ENCODE measurements at places on chromosomes 4 and X.

DNA sequence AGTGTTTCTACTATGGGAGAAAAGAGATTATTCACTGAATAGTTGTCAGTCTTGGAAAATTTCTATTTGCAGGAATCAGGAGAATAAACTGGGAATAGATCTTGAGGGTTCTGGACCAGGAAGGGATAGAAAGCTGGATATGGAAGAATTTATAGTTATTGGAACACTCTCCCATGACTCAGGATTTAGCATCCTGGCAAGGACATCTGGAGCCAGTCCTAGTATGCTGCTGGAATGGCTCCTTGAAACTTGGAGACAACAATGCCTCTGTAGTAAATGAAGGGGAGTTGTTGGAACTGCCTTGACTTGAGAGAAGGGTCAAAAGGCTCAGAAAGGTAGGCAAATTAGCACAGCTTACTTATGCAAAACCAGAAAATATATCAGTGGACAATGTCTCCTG is 23.5 kb upstream of the THOC2 start:
- no peak for DNase-seq

GRCh38 chrX:11792461-11793421 is 34.7 kb downstream of the MSL3 start:
- DNase-seq, result no peak

DNA sequence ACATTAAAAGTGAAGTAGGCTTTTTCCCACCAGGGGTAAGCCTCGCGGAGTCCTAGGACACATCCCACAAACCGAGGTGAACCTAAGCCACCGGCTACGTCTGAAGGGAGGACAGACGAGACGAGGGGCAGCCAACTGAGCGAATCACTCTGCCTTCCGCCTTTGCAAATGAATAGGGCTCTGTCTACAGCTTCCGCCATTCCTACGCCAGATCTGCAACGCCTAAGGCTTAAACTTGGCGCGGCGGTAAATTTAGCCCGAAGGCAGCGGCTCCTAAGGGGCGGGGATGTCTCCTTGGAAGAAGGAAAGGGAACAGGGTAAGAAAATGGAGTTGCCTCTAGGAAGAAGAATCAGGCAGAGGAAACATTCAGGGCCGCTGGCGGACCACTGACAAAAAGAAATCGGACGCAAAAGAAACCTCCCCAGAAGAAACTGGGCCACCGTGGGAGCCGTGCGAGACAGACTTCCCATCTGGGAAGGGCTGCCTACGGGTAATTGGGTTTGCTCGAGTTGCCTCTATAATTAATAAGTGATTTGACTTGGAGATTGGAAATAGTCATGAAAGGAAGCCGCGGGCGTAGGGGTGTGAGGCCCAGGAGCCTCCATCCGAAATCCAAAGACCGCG is 90.5 kb downstream of the BCOR start:
- no peak for DNase-seq

GRCh38 chr4:3747581-3747904 is 18.6 kb upstream of the ADRA2C start:
- DNase-seq, result no peak

DNA sequence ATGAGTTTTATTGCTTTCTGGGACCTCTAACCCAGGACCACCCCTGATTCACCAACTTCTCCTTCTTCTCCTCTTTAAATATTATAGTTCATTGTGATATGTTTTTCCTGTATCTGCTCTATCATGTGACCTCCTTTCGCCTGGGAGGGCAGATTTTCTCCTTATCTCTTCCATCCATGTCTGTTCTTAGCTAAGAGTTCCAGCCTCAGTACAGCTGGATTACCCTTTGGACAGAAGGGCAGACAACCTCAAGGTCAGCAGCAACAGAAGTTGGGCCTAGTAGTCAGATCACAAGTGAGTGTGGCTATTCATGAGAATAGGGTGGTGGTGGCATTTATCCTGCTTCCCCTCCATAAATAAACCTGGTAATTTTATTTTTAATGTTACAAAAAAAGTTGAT is 5.7 kb upstream of the XK start:
- DNase-seq, result no peak

DNA sequence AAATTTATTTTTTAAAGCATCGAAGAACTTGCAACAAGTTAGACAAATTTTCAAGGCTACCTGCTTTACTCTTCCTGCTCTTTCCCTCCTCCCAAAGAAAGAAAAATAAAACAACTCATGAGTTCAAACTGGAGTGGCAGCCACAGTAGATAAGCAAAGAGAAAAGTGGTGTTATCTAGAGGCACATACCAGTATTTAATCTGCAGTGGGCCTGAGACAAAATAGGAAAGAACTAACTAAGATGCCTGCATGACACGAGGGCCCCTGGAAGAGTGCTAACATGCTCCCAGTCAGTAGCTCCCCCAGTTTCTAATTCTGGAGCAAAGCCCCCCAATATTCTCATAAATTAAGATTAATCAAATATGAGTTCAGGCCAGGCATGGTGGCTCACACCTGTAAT is 7.9 kb downstream of the ARL9 start:
- DNase-seq, result no peak

DNA sequence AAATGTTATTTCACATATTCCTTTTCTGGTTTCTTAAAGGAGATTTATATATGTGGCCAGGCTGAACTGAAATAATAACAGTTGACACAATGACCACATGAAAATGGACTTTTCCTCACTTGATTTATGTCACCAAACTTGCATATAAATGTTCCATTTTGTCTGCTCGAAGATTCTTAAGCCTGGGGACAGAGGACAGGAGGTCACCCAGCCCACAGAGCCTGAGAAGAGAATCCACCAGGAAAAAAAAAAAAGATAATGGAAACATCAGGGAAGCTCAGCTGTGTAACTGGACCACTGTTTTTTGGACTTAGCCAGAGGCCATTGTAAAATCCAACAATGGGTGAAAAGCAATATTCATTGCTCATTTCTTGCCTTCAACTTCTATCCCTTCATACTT is 359.0 kb upstream of the FGF16 start:
- no peak for DNase-seq

DNA sequence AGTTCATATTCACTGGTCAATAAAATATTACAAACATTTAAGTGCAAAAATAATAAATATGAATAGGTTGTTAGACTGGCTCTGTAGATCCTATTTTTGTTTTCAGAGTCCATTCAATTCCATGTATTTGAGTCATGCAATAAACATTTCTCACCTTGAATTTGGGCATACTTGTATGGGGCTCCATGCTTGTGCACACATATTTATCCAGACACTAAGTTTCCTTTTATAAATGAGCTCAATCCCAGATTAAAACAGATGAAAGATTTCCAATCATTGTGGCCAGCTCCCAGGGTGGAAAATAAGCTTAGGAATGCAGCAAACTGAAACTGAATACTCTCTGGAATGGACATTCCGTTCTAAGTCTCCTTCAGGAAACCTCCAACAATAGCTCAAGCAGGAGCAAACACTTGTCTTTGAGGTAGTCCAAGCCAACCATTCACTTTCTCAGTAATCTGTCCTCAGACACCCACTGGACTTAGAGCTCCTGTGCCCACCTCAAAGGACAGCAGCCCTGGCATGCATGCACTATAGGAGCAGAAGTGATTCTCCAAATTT is 16.4 kb downstream of the DMD start:
- DNase-seq, result no peak

GRCh38 chrX:108947205-108947604 is 210.8 kb upstream of the IRS4 start:
- DNase-seq, result no peak

GRCh38 chrX:36978886-36979285 is 29.3 kb upstream of the FAM47C start:
- DNase-seq, result no peak

DNA sequence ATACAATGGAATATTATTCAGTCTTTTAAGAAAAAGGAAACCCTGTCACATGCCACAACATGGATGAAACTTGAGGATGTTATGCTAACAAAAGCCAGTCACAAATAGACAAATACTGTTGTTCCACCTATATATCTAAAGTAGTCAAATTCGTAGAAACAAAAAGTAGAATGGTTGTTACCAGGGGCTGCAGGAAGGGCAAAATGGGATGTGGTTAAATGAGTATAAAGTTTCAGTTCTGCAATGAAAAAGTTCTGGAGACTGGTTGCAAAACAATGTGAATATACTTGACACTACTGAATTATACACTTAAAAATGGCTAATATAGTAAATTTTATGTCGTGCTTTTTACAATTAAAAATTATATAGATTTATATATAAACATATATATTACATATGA is 12.2 kb downstream of the SPOCK3 start:
- no peak for DNase-seq

GRCh38 chr4:123453061-123453680 is 56.6 kb downstream of the SPRY1 start:
- DNase-seq, result no peak

DNA sequence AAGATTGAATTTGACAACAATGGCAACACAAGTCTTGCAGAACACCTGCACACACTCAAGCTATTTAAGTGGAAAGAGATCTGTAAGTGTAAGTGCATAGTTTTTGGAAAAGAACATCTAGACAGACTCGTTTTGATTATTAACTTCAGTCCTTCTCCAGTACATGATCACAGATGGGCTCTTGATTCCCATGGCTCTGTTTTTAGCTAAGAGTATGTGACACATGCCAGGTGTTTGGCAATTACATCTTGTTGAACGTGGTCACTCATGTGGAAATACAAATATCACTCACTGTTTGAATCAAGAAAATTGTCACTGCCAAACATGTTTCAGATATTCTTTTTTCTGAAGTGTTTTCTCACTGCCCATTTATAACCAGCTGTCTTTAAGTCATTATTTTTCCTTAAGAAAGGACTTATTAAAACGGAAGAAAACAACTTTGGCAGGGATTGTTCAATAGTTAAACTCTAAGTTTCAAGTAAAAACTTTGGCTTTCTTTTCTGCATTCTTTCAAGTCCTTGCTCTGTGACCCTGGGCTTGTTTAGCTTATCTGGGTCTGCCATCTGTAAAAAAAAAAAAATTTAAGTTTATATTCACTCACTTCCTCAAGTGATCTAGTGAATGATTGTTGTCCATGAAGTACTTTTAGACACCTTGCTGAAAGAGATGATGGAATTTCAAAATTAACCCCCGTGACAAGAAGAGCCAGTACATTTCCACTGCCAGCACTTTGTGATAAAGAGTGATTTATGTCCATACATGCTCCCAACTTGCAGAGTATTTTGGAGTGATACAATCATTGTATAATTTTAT is 125.4 kb downstream of the ATXN3L start:
- no peak for DNase-seq

- no peak for DNase-seq
Measured at GRCh38 chrX:124435616-124436015, 89.3 kb downstream of the SH2D1A start.

- no peak for DNase-seq
Measured at GRCh38 chrX:66918511-66918910, 279.6 kb upstream of the EDA2R start.

DNA sequence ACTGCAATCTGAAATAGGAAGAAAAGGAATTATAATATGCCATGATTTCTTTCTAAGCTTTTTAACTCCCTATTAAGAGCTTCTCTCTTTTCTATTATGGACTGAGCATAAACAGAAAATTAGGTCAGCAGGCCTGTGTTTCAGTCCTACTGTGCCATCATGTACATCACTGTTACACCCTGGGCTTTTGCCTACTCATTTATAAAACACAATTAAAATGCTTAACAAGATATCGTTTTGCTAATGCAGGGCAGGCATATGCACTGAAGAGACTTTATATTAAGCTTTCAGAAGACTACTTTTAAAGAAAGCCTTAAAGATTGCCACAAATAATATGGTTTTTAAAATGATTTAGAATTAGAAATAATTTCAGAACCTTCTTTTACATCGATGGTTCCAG is 828 bp upstream of the BBS12 start:
- no peak for DNase-seq

- no peak for DNase-seq
Measured at GRCh38 chrX:4971646-4972045, 1257.0 kb downstream of the NLGN4X start.

GRCh38 chrX:150696866-150697265 is 3.7 kb downstream of the MTMR1 start:
- no peak for DNase-seq

DNA sequence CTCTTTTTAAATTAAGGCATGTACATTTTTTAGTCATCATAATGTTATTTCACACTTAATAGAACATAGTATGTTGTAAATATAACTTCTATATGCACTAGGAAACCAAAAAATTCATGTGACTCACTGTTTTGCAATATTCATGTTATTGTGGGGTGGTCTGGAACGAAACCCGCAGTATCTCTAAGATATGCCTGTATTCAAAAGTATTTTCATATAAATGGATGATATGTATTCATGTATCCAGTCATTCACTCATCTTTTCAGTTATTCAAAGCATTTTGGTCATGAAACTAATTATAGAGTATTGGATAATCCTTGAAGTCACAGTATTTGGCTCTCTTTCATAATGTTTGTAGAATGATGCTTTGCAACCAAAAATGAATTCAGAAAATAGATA is 168.1 kb downstream of the HS6ST2 start:
- no peak for DNase-seq

DNA sequence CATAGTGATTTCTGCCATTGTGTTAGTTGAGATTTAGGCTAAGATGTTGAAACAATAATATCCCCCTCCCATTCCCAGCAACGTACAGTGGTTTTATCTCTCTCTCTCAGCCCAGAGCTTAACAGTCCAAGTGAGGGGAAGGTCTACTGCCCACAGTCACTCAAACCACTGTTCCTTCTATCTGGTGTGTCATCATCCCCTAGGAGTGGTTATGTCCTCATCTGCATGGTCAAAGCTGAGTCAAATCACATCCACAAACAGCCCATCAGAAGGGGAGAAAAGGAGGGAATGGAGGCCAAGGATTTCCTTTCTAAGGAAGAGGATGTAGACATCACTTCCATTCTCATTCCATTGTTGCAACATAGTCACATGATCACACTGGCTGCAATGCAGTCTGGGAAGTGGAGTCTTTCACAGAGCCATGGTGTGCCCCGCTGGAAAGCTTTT is 42.8 kb upstream of the CHRNA9 start:
- no peak for DNase-seq

- no peak for DNase-seq
Measured at GRCh38 chr4:8095956-8096689, 62.5 kb downstream of the ABLIM2 start.

DNA sequence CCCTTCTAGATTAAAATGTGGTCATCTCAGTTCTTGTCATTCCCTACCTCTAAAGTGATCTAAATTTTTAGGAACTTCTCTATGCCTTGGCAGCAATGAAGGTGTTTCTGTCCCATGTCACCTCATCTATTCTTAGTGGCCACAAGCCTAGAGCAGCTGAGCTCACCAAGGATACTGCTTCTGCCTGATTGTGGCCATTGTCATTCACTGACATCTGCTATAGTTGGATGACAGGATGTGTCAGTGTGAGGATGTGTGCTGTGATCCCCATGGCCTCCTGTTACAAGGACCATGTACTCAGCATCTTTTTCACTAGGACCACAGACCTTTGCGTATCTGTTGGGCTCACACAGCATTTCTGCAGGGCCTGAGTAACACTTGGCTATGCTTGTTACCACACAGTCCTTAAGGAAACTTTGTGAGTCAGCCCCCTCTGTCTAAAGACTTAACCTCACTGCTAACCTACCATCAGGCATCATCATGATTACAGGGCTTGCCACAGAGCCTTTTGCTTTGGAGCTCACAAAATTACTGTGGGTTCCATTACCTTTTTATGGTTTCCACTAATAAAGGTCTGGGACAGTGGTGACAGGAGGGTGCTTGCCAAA is 421.0 kb downstream of the ADAM29 start:
- DNase-seq, result no peak

- DNase-seq, result no peak
Measured at GRCh38 chrX:122777766-122778165, 406.3 kb upstream of the GRIA3 start.

- DNase-seq, result no peak
Measured at GRCh38 chr4:130028552-130028951, 932.6 kb downstream of the C4orf33 start.

GRCh38 chrX:68757731-68758130 is 71.1 kb upstream of the EFNB1 start:
- no peak for DNase-seq

- DNase-seq, result no peak
Measured at GRCh38 chr4:64718091-64718490, 308.8 kb upstream of the TECRL start.

Data from stimulated activated CD4-positive, alpha-beta T cell treated with anti-CD3 and anti-CD28 coated beads, Interleukin-1b, Interleukin-23, amount 100 ng/mL, for 1 hour (primary cell).